ENCODE measurements at places on chromosomes 12 and 14. TPM values are rescaled to one million over a fixed set of nuclear protein-coding genes. Genes with fewer than 3 reads are reported as not detected.

GRCh38 chr12:67364228-67364627 lies 95.1 kb downstream of the CAND1 start:
- no peak for DNase-seq

DNA sequence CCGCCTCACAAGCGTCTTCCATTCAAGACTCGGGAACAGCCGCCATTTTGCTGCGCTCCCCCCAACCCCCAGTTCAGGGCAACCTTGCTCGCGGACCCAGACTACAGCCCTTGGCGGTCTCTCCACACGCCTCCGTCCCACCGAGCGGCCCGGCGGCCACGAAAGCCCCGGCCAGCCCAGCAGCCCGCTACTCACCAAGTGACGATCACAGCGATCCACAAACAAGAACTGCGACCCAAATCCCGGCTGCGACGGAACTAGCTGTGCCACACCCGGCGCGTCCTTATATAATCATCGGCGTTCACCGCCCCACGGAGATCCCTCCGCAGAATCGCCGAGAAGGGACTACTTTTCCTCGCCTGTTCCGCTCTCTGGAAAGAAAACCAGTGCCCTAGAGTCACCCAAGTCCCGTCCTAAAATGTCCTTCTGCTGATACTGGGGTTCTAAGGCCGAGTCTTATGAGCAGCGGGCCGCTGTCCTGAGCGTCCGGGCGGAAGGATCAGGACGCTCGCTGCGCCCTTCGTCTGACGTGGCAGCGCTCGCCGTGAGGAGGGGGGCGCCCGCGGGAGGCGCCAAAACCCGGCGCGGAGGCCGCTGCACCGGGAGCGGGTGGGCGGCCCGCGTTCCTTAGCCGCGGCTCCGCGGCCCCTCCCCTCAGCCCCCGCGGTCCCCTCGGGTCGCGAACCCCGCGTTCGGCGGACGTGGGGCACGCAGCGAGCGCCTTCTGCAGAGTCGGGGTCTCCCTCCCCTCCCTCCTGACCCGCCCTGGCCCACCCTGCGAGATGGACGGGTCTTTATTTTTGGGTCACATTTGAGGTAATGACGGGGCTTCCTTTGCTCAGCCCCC lies at the start of gene UBC:
TSS of gene UBC (minus strand) at position 259 of the 847 bp plus-strand sequence. CDS start 879 bp downstream, outside the sequence.
- peak; percentile 94 for DNase-seq

- DNase-seq: no peak
Measured at GRCh38 chr14:105858676-105859025, 332.3 kb downstream of the TMEM121 start.

GRCh38 chr14:63991833-63992232 lies 139.0 kb downstream of the SYNE2 start:
- DNase-seq: no peak

GRCh38 chr14:76591266-76591665 lies 170.0 kb upstream of the VASH1 start:
- DNase-seq: no peak

DNA sequence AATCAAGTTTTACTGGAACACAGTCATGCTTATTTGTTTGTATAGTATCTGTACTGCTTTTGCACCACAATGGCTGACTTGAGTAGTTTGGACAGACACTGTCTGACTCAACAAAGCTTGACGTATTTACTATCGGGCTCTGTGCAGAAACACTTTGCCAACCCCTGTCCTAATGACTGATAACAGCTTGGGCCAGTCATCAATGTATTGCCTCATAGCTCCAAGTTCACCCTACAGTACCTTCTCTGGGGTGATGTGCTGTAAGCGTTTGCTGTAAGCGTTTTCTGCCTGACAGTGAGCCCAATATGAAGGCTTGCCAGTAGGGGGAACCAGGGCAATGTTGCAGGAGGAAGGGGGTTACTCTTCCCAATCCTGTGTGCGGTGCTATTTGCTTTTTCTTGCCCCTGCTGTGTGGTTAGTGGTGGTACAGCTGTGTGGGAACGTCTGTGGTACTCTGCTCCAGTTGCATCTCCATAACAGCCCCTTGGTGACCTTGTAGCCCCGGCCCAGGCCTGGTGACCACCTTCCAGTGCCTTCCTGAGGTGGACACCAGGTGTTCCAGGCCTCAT lies 5.4 kb upstream of the CCDC177 start:
- peak; percentile 69 for DNase-seq

- no peak for DNase-seq
Measured at GRCh38 chr12:48106681-48107613, 1.1 kb upstream of the SENP1 start.

CCDC177 gene
- total RNA-seq: not detected

GRCh38 chr14:78633752-78634151 lies 463.6 kb downstream of the NRXN3 start:
- no peak for DNase-seq

- no peak for DNase-seq
Measured at GRCh38 chr12:94231709-94232108, 83.3 kb downstream of the PLXNC1 start.

DNA sequence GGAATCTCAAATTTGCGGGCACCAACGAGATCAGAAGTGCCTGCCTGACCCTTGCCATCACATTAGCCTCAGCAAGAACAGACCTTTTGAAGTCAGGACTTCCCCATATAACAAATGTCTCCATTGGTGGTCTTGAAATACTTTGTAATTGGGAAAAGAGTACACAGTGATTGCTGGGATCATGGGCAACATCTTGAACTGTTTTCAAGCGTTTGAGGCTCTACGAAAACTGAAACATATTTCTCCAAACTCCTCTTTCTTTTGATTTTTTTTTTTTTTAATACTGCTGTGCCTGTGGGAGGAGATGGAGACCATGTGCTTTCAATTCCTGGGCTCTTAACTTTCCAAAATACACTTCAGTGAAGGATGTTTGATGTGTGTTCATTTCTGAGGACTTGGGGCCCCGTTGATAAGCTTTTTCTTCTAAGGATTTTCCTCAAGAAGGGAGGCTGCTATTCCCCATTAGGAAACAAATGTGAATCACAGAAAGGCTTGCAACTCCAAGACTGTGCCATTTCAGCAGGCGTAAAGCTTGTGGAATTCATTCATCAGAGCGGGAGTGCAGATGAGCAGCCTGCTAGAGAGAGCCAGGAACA lies 94.5 kb downstream of the TMEM132C start:
- no peak for DNase-seq

Data from dermis blood vessel endothelial cell (primary cell).